ENCODE measurements at places on chromosomes 12 and 14. TPM values are rescaled to one million over a fixed set of nuclear protein-coding genes. Genes with fewer than 3 reads are reported as not detected.

The KRT74 gene
- not detected for total RNA-seq

The CD27 gene
- total RNA-seq, result 134 TPM

The WNT5B gene
- total RNA-seq, result not detected

The ACOT2 gene
- 10.8 TPM for total RNA-seq

The RAD52 gene
- 14.6 TPM for total RNA-seq

The ADAM20 gene
- 0.15 TPM for total RNA-seq

The FAM181A gene
- not detected for total RNA-seq

The JDP2 gene
- total RNA-seq, result 1.5 TPM

The C12orf57 gene
- 239 TPM for total RNA-seq

The INHBC gene
- not detected for total RNA-seq

The C12orf60 gene
- total RNA-seq, result 3.2 TPM

The MVK gene
- 16.9 TPM for total RNA-seq

The KRT4 gene
- total RNA-seq, result not detected

The OVCH1 gene
- not detected for total RNA-seq

The NRIP2 gene
- not detected for total RNA-seq

The SELPLG gene
- 28.8 TPM for total RNA-seq

The KRT6B gene
- not detected for total RNA-seq

The PAPLN gene
- total RNA-seq, result 0.32 TPM

The TEX22 gene
- 2.4 TPM for total RNA-seq

The XPOT gene
- total RNA-seq, result 174 TPM

The SERPINA12 gene
- not detected for total RNA-seq

The CIT gene
- 28.6 TPM for total RNA-seq
